Activated naive CD4-positive, alpha-beta T cell treated with anti-CD3 and anti-CD28 coated beads, Interleukin-2, amount 50 U/mL, for 72 hours (primary cell): ENCODE measurements at places on chromosomes 6 and 20. TPM values are rescaled to one million over a fixed set of nuclear protein-coding genes. Genes with fewer than 3 reads are reported as not detected.

Gene ZSCAN16
- total RNA-seq: 3.3 TPM

Gene BNIP5
- not detected for total RNA-seq

Gene C6orf58
- total RNA-seq: not detected

Gene HRH3
- not detected for total RNA-seq

Gene CST2
- total RNA-seq: not detected

Gene QRSL1
- 20.5 TPM for total RNA-seq

Gene HSPA1A
- total RNA-seq: 55.1 TPM

Gene RAB32
- total RNA-seq: 0.47 TPM

Gene RNASET2
- total RNA-seq: 108 TPM
